ENCODE measurements at places on chromosomes 7 and 10.
A peak's percentile ranks its signal among the peaks of the same experiment; 100 is the strongest.

DNA sequence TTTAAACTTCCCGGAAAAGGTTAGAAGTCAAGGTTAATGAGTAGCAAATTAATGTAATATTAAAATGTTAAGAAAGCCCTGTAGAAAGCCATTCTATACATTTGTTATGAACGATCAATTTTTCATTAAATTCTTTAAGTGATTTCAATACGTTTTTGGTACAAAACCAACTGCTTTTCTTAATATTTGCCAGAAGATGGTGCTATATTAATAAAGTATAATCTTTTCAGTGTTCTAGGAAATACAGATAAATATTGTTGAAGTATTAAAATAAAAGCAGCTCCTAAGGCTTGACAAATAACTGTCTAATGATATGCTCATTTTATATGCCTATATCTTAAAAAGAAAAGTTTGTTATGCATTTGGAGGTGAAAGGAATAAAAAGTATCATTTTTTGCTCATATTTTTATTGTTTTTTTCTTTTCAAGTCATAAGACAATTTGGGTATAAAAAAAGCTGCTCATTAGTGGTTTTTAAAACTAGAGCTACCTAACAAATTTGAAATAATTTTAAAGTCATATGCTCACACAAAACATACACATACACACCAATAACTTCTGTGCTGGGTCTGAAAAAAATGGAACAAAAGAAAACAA lies 130.3 kb upstream of the POT1 start:
- peak; percentile 36 for DNase-seq

- DNase-seq: no peak
Observed at GRCh38 chr7:7177044-7177517, 5.3 kb upstream of the C1GALT1 start.

DNA sequence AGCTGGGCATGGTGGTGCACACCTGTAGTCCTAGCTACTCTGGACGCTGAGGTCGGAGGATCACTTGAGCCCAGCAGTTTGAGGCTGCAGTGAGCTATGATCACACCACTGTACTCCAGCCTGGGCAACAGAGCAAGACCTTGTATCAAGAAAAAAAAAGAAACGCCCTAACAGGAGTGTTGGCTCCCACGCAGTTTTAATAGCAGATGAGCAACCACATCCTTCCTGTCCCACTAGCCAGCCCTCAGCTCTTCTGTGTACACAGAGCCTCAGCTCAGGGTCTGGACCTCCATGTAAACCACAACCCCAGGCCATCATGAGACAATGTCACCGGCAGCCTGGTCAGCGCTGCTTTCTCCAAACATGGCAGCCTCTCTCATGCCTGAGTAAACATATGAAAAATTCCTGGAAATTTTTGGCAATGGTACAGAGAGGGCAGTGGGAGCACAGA lies 108.2 kb downstream of the PIP4K2A start:
- no peak for DNase-seq

- DNase-seq: peak; percentile 84
Observed at GRCh38 chr10:2927958-2928840, 139.1 kb upstream of the PFKP start.

DNA sequence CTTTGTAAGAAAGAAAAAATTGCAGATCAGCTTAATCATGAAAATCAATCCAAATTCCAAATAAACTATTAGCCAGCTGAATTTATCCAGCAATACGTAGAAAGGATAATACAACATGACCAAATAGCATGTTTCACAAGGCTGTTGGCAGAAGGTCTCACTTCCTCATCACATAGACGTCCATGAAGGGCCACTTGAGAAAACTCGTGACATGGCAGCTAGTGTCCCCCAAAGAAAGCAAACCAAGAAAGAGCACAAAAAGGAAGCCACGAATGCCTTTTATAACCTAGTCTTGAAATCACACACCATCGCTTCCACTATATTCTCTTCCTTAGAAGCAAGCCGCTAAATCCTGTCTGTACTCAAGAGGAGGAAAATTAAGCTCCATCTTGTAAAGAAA lies 105.6 kb upstream of the NRBF2 start:
- no peak for DNase-seq

DNA sequence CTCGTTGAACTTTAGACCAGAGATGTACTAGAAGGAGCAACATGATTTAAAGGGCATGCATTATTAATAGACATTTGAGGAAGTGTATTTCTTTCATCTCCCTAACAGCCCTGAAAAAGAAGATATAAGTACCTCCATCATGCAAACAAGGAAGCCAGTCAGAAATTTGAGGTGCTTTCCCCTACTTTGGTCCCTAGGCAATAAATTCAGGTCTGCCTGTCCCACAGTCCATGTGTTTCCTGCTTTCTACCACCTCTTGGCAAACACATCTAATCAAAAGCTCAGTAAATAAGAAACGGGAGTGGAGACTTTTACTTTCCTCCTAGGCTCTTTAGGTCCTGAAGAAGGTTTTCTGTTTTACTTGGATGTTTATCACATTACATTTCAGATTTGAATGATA lies 5.2 kb upstream of the SEMA3C start:
- DNase-seq: peak; percentile 73

GRCh38 chr7:111593343-111593742 lies 31.1 kb upstream of the IMMP2L start:
- no peak for DNase-seq

DNA sequence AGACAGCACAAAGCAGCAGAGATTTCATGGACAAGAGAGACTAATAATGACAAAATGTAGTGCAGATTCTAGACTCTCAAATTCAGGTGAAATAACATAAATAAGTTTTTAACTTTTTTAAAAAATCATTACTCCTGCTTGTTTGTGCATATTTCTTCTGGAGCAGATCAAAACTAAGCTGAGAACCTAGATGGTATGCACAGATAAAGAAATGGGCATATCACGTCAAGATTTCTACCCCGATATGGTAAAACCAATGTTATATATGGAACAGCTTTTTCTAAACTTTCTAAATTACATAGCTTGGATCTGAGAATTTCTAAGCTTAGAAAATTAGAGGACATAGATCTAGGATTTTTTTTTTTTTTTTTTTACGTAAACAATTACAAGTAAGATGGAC lies 18.2 kb downstream of the TWIST1 start:
- no peak for DNase-seq

DNA sequence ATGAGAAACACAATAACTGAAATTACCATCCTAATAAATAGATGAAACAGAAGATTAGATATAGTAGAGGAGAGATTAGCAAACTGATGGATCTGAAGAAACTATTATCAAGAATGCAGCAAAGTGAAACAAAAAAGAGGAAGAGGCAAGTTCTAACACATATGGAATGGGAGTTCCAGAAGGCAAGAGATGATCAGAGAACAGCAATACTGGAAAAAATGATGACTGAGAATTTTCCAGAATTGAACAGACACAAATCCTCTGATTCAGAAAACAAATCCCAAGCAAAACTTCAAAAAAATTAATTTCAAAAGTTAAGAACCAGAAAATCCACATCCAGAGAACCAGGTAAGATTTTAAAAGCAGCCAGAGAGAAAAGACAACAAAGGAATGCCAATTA lies 20.2 kb upstream of the CYREN start:
- DNase-seq: no peak

DNA sequence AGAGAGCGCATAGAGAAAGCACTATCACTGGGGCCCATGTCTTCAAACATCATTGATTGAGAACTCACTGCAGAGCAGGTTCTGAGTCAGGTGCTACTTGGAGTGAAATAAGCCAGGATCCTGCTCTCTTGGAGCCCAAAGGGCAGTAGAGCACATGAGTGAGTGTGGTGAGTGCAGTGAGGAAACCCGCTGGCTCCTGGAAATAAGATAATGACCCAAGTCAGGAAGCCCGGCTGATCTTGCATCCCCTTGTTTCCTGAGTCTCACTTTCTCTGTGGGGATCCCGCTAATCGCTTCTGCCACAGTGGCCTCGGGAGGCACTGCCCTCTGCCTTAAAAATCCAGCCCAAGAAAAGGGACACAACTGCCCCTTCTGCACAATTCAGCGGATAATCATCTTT lies 7.1 kb upstream of the FAM107B start:
- DNase-seq: peak; percentile 48

DNA sequence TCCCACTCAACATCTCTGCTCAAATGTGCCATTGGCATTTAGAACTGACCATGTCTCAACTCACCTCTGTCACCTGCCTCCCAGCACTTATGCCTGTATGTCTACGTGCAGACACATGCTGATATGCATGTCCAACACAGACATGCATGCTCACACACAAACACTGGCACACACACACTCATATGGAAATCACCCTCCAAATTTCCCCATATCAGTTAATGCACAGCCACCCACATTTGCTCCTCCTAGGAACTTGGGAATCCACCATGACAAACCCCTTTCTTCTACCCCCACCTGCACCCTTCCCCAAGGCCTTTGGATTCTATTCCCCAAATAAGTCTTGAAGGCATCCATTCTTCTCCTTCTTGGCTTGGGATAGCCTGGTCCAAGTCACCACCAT lies 4.4 kb downstream of the FAM170B start:
- no peak for DNase-seq

DNA sequence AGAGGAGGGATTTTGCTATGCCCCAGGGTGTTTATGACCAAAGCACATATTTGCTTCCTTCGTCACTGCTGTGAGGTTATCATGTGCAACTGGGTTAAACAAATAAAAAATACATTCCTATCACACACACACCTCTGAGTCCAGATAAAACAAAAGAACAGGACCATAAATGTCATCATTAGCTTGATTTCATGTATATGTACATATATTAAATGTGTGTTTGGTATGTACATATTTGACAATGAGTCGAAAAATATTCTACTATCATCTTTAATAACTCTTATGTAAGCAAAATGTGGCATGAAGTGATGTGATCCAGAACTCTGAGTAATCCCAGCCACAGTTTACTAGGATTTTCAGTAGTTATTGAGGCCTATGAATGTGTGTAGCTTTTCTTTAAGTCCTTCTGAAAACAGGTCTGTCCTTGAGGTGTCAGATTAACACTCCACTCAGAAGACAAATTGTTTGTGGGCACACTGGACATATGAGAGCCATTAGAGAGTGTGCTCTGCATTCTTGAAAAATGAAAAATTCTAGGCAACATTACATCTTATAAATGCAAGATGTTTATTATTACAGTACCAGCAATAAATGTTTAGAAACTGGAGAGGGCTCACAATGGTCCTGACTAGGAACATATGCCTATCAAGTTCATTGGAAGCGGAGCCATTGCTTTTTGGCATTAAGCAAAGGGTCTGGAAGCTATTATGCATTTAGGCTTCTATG lies 335.1 kb upstream of the SEMA3A start:
- DNase-seq: no peak

DNA sequence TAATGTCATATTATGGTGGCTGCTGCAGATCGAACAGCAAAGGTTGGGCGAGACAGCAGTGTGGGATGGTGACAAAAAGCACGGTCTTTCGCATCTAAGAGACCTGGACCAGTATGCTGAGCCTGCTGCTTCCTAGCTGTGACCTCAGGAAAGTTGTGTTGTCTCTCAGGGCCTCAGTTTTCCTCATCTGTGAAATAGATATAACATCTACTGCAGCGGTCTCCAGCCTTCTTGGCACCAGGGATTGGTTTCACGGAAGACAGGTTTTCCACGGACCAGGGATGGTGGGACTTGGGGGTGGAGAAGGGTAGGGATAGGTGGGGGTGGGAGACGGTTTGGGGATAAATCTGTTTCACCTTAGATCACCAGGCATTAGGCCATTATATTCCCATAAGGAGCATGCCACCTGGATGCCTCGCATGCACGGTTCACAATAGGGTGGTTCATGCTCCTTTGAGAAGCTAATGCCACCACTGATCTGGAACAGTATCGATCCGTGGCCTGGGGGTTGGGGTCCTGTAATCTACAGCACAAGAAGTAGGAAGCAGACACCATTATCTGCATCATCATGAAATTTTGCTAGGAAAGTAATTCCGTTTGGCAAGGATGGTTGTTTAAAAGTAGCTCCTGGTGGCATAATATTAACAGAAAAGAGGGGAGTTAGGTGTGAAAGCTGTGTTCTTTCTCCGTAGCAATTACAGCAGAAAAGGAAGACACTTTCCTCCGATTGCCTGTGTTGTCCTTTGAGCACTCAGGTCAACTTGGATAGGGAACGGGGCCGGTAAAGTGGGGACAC lies 10.8 kb downstream of the KLF6 start:
- peak; percentile 25 for DNase-seq

- no peak for DNase-seq
Observed at GRCh38 chr7:20190560-20191390, 26.4 kb downstream of the MACC1 start.

- no peak for DNase-seq
Observed at GRCh38 chr7:55827577-55827976, 35.0 kb downstream of the SEPTIN14 start.

DNA sequence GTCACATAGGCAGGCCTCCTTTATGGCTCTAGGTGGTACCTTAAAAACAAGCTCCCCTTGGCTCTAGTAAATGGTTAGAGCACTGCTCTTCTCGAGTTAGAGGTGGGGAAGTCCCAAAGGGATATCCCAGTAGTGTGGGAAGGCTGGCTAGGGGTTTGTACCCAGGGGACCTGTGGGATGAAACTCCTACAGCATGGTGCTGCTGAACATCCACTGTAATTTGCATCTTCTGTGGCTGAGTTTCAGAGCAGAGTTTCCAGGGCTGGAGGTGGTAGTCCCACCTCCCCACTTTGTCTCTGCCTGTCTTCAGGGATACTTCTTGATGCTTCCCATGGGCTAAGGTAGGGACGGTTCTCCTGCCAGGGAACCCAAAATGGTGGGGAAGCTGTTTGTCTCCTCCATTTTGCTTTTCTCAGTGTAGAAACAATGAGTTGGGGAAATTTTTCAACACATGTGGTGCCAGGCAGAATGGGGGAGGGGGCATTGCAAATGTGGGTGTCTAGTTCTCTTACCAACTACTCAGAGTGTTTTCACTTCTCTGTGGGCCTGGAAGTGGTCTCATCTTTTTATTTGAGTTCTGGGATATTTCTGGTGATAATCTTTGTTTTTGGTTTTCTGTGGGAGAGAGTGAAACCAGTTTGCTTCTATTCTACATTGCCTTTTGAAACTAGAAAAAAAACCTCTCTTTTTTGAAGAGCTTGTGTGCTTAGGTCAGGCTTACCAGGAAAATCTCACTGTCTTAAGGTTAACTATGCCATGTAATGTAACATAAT lies 36.3 kb downstream of the SCART1 start:
- no peak for DNase-seq

DNA sequence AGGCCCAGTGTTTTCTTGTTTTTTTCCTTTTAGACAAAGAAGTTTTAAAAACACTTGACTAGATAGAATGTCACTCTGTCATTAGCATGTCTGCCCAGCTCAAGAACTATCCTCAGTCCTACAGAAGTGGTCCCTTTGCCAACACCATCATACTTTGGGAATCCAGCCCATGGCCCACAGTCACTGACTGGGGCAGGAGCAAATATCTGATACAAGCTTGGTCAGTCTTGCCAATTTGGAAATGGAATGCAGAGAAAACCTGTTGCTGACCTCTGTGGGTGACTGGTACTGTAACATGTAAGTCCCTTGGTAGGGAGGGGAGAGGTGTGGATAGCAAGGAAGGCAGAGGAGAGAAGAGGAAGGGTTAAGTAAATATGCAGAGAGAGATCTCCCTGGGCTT lies 47.8 kb downstream of the IPMK start:
- no peak for DNase-seq

GRCh38 chr7:20624666-20625385 lies 9.4 kb downstream of the ABCB5 start:
- no peak for DNase-seq
